Urinary bladder (tissue), 4 donors: ENCODE measurements at places on chromosomes 16 and 17.

DNA sequence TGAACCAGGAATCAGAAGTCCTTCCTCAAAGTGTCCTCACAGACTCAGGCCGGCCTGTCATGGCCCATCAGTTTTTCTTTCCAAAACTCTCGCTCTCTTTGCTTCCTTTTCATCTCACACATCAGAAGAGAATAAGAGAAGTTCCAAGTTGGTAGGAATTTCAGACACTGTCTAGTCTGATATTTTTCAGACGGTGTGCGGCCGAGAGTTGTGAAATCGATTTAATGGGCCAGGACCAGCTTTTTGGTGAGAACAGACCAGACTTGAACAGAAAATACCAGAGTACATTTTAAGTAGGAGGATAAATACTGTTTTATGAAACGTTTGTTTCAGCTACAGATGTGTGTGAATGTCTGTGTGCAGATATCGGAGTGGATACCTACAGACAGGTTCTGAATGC lies 24.8 kb upstream of the RCVRN start:
- DNase-seq, result no peak

- no peak for DNase-seq
These were observed 85.9 kb upstream of the FOXF1 start for GRCh38 chr16:86424398-86424797.

DNA sequence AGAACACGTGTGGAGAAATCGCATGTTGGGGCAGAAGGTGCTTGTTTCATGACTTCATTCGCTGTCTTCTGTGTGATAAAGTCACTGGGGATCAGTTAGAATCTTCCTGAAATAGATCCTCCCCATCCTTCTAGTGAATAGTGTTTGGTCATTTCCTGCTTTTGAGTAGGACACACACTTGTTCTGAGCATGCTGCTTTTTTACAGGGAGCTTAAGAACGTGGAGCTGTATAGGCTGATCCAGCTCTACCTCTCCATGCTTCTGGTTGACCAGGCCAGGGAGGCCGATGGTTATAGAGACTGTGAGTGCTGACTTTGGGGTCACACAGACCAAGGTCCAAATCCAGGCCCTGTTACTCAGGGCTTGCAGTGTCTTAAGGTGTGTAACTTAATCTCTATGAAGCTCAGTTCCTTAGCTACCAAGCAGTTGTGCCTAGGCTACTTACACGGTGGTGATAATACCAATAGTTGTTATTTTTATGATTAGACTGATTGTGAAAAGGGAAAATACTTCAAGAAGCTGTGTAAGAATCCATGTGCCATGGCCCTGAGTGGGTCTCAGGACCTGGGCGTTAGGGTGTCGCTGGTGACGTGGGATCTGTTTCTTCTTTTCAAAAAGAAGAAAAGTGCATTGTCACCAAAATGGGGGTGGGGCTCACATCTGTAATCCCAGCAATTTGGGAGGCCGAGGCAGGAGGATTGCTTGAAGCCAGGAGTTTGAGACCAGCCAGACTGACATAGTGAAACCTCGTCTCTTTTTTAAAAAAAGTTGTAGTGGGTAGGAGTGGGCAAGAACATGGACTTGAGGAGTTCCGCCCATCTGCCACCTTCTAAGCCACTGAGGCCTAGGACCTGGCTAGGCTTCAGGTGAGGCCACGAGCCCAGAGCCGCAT lies 64.1 kb upstream of the LGALS9 start:
- DNase-seq, result no peak

- DNase-seq, result no peak
These were observed 15.8 kb downstream of the TRPV1 start for GRCh38 chr17:3593384-3593783.

DNA sequence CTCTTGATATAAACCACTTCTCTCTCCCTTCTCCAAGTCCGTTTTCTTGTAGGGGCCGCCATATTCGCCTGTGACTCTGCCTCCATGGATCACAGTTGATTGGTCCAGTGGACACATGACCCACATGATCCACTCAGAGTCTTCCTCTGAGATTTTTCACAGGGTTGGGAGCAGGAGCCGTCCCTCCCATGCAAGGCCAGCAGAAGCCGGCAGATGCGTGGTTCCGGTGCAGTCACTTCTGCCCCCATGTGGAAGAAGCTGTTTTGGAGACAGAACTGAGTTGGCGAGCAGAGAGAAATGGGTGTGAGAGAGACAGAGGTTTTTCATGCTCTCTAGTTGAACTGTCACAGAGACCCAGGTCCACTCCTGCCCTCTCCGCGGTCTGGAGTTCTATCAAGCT lies 83.3 kb downstream of the C16orf95 start:
- no peak for DNase-seq

DNA sequence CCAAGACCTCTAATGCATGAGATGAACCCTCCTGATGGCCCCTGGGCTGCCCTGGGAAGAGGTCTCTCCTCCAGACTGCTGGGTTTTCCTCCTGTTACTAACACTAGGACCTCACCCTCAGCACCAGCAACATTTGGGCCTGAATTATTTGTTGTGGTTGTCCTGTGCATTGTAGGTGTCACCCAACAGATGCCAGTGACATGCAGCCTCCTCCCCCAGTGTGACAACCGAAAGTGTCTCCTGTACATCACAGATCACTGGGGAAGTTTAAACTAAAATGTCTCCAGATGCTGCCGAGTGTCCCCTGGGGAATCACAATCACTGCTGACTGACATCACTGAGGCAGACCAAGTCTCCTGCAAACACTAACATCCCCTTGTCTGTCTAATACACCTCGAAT lies 74.8 kb downstream of the SLC5A11 start:
- no peak for DNase-seq

DNA sequence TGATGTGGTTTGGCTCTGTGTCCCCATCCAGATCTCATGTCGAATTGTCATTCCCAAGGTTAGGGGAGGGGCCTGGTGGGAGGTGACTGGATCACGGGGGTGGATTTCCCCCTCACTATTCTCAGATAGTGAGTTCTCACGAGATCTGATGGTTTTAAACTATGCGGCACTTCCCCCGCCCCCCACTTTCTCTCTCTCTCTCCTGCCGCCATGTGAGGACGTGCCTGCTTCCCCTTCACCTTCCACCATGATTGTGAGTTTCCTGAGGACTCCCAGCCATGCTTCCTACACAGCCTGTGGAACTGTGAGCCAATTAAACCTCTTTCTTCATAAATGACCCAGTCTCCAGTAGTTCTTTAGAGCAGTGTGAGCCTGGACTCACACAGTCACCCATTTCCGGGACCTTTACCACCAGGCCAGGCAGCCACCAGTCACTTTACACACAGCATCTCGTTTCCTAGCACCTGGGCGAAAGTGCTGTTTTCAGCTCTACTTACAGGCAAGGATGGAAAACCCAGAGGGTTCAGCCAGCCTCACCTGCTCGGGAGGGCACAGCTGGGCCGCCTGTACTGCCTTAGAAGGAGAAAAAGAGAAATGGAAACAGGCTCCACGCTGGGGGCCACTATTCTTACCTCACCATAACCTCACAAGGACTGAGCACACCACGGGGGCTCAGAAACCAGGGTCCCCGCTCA lies 13.8 kb upstream of the ZC3H18 start:
- DNase-seq, result no peak

GRCh38 chr16:620700-621525 lies 9.9 kb upstream of the WFIKKN1 start:
- no peak for DNase-seq
